ENCODE measurements at places on chromosomes 7 and 10.

DNA sequence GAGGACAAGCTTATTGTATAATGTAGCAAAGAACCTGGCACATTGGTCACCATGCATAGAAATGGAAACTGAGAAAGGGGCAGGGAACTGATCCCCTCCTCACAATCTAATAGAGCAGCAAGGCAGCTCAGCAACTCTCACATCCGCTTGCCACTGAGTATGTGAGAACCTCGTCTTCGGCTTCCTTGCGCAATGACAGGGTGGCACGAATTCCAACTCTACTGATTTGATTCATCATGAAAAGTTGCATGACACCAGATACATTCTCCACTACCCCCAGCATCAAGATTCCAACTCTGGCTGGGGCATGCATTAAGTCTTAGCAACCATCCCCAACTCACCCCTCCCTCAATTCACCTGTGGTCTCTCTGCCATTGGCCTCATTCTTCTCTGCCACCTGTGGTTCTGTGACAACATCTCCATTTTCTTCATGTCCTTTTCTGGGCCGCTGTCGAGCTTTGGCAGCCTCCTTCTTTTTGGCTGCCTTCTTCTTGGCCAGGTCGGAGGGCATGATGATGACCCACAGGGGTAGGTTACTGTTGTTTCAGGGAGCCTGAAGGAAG lies 976 bp downstream of the ABCF2 start:
- no peak for DNase-seq

- DNase-seq: no peak
Observed at GRCh38 chr7:108596560-108596959, 26.9 kb downstream of the DNAJB9 start.

- DNase-seq: no peak
Observed at GRCh38 chr7:113890331-113891030, 28.3 kb downstream of the PPP1R3A start.

DNA sequence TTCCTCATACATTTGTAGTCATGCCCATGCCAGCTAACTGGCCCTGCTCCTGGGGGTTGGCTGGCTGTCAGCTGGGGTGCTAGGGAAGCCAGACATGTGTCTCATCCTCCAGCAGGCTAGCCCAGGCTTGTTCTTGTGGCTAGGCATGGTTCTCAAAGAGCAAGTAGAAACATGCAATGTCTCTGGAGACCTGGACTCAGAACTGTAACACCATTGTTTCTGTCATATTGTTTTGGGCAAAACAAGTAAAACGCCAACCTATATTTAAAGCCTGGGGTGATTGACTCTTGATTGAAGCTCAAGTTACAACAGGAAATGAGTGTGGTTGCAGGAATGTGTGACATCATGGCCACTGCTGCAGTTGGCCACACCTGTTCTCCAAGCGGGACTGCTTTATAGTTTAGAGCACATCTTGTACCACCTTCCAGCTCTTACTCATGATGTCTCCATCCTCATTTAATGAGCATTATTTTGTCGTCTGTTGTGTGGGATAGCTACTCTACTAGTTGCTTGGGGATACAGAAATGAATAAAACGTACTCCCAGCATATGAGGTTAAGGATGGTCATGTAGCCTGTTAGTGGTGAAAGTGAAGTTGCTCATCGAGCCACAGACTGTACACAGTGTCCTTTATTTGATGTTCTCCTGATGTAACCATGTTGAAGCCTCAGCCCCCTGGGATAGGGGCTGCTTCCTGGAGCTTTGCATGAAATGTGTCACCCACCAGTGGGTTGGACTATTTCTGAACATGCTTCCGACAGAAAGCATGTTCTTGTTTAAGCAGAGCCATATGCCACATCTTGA lies 168.4 kb downstream of the SORCS3 start:
- DNase-seq: peak; percentile 67

- no peak for DNase-seq
Observed at GRCh38 chr10:132546567-132547420, 9.2 kb downstream of the INPP5A start.

- no peak for DNase-seq
Observed at GRCh38 chr7:40403703-40404476, 269.1 kb downstream of the SUGCT start.

DNA sequence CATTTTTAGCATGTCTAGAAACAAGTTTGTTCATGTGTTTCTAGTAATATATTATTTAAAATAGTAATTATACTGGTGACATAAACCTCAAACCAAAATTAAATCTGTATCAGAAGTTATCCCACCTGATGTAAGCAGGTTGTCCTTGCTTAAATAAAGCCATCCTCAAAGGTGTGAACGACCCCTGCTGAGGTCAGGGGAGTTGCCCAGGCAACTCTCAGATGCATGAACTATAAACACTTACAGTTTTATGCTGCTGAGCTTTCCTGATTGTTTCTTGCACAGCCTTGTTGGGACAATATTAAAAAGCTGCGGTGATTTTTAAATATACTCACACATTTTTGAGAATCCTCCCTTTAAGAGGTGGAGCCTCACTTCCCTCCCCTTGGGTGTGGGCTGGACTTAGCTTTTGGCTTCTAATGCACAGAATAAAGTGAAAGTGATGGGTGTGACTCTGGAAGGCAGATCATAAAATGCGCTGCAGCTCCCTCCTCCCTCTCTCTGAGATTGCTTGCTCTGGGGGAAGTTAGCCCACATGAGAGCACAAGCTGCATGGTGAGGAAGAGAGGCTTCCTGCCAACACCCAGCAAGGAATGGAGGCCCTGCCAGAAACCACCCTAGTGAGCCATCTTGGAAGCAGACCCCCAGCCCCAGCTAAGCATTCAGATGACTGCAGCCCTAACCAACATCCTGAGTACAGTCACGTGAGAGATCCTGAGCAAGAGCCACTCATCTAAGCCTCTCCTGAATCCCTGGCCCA lies 152.7 kb downstream of the SKIDA1 start:
- DNase-seq: peak; percentile 71

All from NCI-H446 treated with DMSO at 0.1 percent for 48 hours (cell line).